Naive thymus-derived CD8-positive, alpha-beta T cell (primary cell): ENCODE measurements at places on chromosomes 16 and 17. TPM values are rescaled to one million over a fixed set of nuclear protein-coding genes. Genes with fewer than 3 reads are reported as not detected.

The GINS3 gene
- total RNA-seq = 1.5 TPM

The NPIPB6 gene
- total RNA-seq = 6.9 TPM

GRCh38 chr16:50531901-50532300 is 16.3 kb upstream of the NKD1 start:
- DNase-seq = no peak

GRCh38 chr17:48457080-48457836 is 27.2 kb upstream of the SKAP1 start:
- peak; percentile 82 for DNase-seq

GRCh38 chr16:14003074-14003570 is 68.0 kb upstream of the MRTFB start:
- no peak for DNase-seq

- DNase-seq = no peak
Measured at GRCh38 chr17:35801583-35802224, 6.3 kb upstream of the MMP28 start.

- DNase-seq = no peak
Measured at GRCh38 chr17:51298508-51299371, 38.4 kb downstream of the UTP18 start.

DNA sequence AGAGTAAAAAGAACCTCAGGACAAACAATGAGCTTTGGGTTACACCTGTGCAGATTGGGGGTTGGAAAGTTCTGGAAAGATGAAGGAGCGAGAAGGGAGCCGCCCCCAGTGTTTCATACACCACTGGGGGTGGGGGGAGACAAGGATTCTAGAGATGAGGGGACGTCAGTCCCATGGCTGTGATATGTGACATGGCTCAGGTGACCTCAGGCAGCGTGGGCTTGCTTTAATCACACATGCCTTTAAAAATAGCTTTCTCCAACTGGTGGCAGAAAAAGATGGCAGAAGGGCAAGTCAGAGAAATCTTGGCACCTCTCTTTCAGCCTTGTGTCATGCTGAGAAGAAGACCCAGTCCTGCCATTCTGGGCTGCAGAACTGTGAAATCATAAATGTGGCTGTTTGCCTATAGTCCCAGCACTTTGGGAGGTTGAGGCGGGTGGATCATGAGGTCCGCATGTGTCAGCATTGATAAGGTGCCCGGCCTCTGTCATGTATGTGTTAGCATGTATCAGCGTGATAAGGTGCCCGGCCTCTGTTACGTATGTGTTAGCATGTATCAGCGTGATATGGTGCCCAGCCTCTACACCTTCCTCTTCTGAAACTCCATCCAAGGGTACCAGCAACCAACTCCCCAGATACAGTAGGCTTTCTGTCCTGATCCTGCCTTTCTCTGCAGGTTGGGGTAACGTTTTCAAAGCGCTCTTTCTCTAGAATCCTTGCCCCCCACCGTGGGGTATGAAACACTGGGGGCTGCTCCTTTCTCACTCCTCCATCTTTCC is 25.0 kb downstream of the WIPI1 start:
- DNase-seq = no peak

DNA sequence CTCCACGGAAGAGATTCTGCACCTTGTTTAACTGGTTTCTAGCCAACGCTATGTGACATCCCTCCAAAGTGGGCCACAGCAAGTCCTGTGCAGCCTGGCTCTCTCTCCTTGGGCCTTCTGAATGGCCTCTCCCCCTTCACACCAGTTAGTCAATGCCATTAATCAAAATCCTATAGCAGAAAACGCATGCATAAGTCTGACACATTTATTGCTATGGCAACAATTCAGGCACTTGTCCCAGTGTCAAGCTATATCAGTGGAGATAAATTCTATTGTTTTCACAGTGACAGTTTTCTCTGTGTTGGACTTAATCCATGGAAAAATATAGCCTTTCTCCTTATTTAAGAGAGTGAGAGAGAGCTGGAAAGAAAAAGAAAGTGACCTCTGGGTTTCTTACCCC is 87.2 kb upstream of the TOX3 start:
- no peak for DNase-seq

The ZNF821 gene
- 4.3 TPM for total RNA-seq

GRCh38 chr16:16007743-16008111 is 58.3 kb downstream of the ABCC1 start:
- DNase-seq = no peak

GRCh38 chr17:60524463-60525327 is 1.3 kb downstream of the APPBP2 start:
- DNase-seq = no peak

The CACNG4 gene
- not detected for total RNA-seq

The TBX6 gene
- 2.4 TPM for total RNA-seq

The KRTAP2-3 gene
- total RNA-seq = not detected

The FBXW10 gene
- total RNA-seq = not detected

DNA sequence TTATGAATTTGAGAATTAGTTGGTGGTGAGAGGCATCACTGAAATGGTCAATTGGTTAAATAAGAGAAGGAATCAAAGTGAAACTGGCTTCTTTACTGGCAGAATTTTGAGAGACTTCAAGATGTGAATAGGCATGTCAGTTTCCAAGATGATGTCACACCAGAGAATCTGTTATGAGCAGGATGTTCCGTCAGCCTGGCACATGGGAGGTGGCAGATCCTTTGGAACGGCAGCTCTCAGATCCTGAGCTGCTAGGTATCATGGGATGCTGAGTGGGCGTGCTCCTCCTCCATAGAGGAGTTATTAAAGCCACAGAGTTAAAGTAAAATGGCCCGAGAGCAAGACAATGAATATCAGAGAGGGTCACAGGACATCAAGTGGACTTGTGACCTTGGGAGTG is 444.3 kb upstream of the HSBP1 start:
- DNase-seq = no peak

GRCh38 chr16:52229471-52229870 is 317.5 kb downstream of the TOX3 start:
- DNase-seq = no peak

GRCh38 chr17:50892101-50892776 is 26.1 kb upstream of the TOB1 start:
- no peak for DNase-seq

The KRT9 gene
- not detected for total RNA-seq

- DNase-seq = no peak
Measured at GRCh38 chr17:80119271-80119791, 17.9 kb downstream of the GAA start.

- DNase-seq = no peak
Measured at GRCh38 chr16:85563034-85563433, 50.1 kb upstream of the GSE1 start.

GRCh38 chr16:53090591-53091411 is 36.0 kb downstream of the CHD9 start:
- DNase-seq = no peak

DNA sequence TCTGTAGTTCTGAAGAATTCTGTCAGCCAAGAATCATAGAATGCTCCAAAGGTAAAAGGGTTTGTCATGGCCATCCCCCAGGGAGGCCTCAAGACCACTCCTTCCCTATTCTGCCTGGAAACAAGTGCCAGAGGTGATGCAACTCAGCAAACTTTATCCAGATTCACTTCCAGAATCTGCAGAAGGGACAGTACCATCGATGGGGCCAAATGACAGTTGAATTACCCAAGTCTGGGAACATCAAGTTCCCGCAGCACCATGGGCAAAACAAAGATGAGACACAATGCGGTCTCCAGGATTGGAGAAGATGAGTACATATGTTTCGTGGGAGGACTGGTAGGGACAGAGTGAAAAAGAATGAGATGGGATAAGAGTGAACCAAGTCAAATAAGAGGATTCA is 13.7 kb upstream of the TAT start:
- DNase-seq = no peak

The AOC3 gene
- 1.6 TPM for total RNA-seq

DNA sequence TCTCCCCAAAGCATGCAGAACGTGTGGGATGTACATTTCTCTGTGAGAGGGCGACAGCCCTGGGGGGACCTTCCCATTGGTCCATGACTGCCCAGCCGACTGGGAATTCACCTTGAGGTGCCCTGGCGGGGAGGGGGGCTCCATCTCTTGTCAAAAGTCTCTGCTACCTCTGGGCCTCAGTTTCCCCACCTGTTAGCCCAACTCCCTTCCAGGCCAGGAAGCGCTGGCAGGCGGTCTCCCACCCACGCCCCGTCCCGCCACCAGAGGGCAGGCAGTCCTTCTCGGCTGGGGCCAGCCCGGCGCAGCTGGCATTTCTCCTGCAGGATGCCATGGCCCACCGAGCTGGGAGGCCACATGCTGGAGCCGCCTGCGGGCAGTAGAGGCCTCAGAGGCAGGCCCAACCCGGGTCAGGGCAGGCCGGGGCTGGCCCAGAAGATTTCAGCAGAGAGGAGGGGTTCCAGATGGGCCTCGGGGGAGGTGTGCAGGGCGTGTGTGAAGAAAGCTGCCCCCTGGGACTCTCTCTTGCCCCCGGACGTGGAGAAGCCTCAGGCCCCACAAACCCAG is 16.6 kb downstream of the CD7 start:
- peak; percentile 64 for DNase-seq

- no peak for DNase-seq
Measured at GRCh38 chr17:38458521-38458920, 30.3 kb downstream of the ARHGAP23 start.

The AKAP10 gene
- total RNA-seq = 70.7 TPM

GRCh38 chr16:69890114-69890891 is 60.8 kb upstream of the CLEC18A start:
- no peak for DNase-seq

The DBNDD1 gene
- total RNA-seq = 0.99 TPM

DNA sequence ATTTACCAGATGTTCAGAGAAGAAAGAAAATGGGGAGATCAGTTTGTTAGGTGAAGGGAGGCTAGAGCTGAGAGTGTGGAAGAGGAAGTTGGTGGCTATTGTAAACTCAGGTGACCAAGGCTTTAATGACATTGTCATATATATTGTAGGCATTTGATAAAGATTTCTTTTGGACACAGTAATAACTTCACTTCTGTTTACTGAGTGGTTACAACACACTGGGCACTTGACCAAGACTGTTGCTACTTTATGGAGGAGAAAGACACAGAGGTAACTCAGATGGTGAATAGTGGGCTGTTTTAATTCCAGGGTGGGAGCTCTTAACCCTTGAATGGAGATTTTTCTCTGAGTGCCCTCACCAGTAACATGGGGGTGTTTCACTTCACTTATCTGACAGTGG is 46.0 kb downstream of the TNRC6A start:
- no peak for DNase-seq

DNA sequence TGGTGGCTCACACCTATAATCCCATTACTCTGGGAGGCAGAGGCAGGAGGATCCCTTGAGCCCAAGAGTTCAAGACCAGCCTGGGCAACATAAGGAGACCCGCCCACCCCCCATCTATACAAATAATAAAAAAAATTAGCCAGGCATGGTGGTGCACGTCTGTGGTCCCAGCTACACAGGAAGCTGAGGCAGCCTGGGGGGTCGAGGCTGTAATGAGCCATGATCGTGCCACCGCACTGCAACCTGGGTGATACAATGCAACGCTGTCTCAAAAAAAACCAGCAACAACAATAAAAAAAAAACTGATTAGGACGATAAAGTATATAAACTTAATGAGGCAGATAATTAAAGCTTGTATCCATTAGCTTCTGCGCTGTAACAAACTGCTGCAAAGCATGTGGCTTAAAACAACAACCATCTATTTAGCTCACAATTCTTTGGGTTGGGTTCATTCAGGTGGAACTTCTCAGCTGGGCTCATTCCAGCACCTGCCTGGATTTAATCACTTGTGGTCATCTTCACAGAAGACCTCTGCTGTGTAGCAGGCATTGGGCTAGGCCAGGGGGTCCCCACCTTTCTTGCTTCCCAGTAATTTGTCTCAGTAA is 45.8 kb downstream of the LCMT1 start:
- no peak for DNase-seq

GRCh38 chr17:51668963-51669246 is 408.6 kb downstream of the UTP18 start:
- DNase-seq = no peak

DNA sequence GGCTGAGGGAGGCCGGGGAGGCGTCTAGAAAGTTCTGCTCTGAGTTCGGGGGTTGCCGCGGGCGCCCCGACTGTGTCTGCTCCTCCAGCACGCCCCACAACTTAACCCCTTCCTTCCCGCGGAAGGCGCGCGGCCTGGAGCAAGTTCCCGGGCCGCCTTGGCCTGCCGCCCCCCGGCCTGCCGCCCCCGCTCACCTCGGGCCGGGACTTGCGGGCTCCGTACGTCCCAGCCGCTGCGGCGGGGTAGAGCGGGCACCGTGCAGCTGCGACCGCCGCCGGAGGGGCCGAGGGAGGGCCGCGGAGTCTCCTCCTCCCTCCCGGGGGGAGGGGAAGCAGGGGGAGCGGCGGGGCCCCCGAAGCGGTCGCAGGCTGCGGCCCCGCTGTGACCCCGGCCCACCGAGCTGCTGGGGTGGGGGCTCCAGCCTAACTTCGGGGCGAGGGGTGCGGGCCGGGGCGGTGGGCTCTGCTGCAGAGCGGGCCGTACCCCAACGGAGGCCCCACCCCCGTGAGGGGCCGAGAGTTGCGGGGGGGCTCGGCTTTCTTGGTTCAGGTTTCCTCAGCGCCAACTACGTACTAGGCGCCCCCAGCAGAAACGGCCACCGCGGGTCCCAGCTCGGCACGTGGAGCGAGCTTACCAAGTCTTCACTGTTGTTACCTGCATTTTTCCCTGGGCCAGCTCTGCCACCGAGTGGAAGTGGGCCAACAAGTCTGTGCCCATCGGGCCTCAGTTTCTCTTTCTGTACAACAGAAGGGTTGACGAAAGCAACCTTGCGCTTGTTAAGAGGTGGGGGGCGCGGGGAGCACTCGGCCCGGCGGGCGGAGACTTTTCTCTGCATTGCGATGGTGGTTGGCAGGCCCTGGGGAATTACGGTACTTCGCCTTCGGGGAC is at the start of gene CCDC102A:
CCDC102A (minus strand) TSS at position 266 of the 888 bp plus-strand sequence. CDS start 7,394 bp downstream, outside the sequence.
- peak; percentile 50 for DNase-seq

The KRTAP16-1 gene
- total RNA-seq = not detected

The MPP3 gene
- total RNA-seq = not detected

- no peak for DNase-seq
Measured at GRCh38 chr17:77308861-77309726, 168.3 kb downstream of the SEC14L1 start.

The TPSAB1 gene
- total RNA-seq = not detected

GRCh38 chr16:64589836-64590235 is 532.0 kb downstream of the CDH11 start:
- no peak for DNase-seq

GRCh38 chr17:29005936-29006511 is at the start of gene SEZ6:
Gene SEZ6, minus strand, starts transcription at chr17:29006033. Its CDS starts 164 bp downstream, at chr17:29005869.
- DNase-seq = peak; percentile 55

The HS3ST3A1 gene
- not detected for total RNA-seq

DNA sequence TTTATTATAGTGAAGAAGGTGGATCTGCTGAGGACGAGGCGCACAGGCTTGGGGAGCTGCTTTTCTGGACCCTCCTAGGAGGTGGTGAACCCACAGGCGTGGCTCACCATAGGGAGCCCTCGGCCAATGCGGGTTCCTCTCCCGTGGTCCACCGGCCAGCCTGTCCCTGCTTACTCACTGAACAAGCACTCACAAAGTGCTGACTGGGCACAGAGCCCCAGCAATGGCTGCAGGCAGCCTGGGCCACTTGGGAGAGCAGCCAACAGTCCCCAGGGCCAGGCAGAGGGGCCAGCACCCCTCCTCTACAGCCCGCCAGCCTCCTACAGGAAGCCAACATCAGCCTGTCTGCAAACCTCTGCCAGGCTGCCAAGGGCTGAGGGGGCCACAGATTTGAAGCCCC is 19.1 kb upstream of the NCBP3 start:
- DNase-seq = no peak

The CHD9NB gene
- not detected for total RNA-seq
